ENCODE measurements at places on chromosomes 1 and 21.
A peak's percentile ranks its signal among the peaks of the same experiment; 100 is the strongest.

- DNase-seq, result no peak
Measured at GRCh38 chr1:178500936-178501554, 4.3 kb upstream of the CLEC20A start.

GRCh38 chr1:223788746-223789415 is 56.9 kb downstream of the TP53BP2 start:
- no peak for DNase-seq

DNA sequence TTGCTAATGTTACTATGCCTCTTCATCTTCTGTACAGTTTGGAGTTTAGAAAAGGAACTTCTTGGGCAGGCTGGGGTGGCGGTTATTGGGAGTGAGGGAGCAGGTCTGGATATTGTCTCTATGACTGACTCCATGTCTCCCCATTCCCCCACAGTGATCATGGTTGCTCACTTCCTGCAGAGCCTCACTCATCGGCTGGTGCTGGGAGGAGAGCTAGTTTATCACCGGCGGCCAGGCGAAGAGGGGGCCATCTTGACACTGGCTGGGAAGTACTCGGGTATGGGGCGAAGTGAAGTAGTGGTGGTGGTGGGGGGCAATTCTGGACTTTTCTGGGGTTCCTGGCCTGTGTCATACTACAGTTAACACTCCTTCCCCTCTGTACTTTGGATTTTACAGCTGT is 2.2 kb downstream of the TOMM40L start:
- DNase-seq, result no peak

- no peak for DNase-seq
Measured at GRCh38 chr1:153032073-153032472, 1.1 kb downstream of the SPRR1B start.

DNA sequence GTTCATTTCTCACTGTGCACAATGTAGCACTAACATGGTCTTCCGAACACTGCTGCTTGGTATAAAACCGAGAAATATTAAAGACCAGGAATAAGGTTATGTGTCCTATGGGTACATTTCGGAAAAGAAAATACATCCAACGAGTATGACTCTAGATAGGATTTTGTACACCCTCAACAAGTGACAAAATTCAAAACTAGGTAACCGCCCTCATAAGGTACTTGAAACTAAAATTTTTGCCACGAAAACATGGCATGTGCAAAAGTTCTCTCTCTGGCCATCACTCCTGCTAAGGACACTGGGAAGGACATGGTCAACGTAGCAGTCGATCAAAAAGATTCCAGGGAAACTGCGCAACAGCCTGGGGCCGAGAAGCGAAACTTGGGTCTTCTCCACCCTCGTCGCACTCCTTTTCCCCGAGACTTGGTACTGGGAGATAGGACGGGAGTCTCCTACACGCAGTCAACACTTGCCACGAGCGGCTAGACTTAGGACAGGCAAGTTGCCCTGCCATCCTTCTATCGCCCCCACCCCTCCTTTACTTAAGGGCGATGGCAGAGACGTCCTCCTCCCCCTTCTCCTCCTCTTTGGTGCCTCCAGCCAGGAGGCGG is 338 bp upstream of the TOR1AIP1 start:
- no peak for DNase-seq

- DNase-seq, result no peak
Measured at GRCh38 chr1:61253912-61254633, 171.7 kb downstream of the NFIA start.

- DNase-seq, result peak; percentile 66
Measured at GRCh38 chr1:151819976-151820623, 11.5 kb downstream of the RORC start.
